Renal cortex interstitium (tissue), 15 donors: ENCODE measurements at places on chromosomes 11 and 22. TPM values are rescaled to one million over a fixed set of nuclear protein-coding genes. Genes with fewer than 3 reads are reported as not detected.

Gene OR9Q2
- polyA plus RNA-seq = not detected

Gene EHF
- polyA plus RNA-seq = 18.9 TPM

Gene STX3
- polyA plus RNA-seq = 76.8 TPM

Gene NRIP3
- polyA plus RNA-seq = 1.8 TPM

Gene OR51I1
- polyA plus RNA-seq = not detected

Gene AP2A2
- 108 TPM for polyA plus RNA-seq

Gene GGTLC2
- 0.30 TPM for polyA plus RNA-seq

Gene CCS
- polyA plus RNA-seq = 59.8 TPM

Gene NPAS4
- 0.50 TPM for polyA plus RNA-seq

Gene KCNK7
- polyA plus RNA-seq = 0.39 TPM

Gene OR11H1
- not detected for polyA plus RNA-seq

Gene MMP7
- polyA plus RNA-seq = 38.4 TPM

Gene AMOTL1
- polyA plus RNA-seq = 49.9 TPM

Gene PRAME
- polyA plus RNA-seq = 0.90 TPM

Gene MOGAT2
- 0.85 TPM for polyA plus RNA-seq

Gene YWHAH
- 136 TPM for polyA plus RNA-seq

Gene OR2AT4
- polyA plus RNA-seq = 0.05 TPM

Gene POTEH
- not detected for polyA plus RNA-seq

Gene C11orf42
- polyA plus RNA-seq = 2.1 TPM

Gene BRSK2
- 1.4 TPM for polyA plus RNA-seq

Gene MYBPC3
- polyA plus RNA-seq = 0.14 TPM

Gene SCGB1A1
- not detected for polyA plus RNA-seq

Gene SHISAL1
- 3.3 TPM for polyA plus RNA-seq

Gene MIOX
- polyA plus RNA-seq = 3.0 TPM

Gene CBLIF
- 0.32 TPM for polyA plus RNA-seq

Gene KRTAP5-9
- polyA plus RNA-seq = 0.59 TPM

Gene MAJIN
- 0.76 TPM for polyA plus RNA-seq

Gene CREBZF
- polyA plus RNA-seq = 131 TPM

Gene MGAT3
- polyA plus RNA-seq = 33.3 TPM

Gene KRTAP5-10
- polyA plus RNA-seq = not detected

Gene MFRP
- polyA plus RNA-seq = not detected

Gene UBQLN3
- not detected for polyA plus RNA-seq

Gene SMIM35
- polyA plus RNA-seq = 0.21 TPM
